ENCODE measurements at places on chromosomes 11 and 22.

- H3K36me3 ChIP-seq, result no peaks in the 10 kb centered on the region
- H3K27ac ChIP-seq, result no peak overlapping the region
- no peak overlapping the region for H3K4me3 ChIP-seq
Measured at GRCh38 chr11:126999366-126999765, 1.2 kb downstream of the KIRREL3 start.

- no peaks in the 10 kb centered on the region for H3K36me3 ChIP-seq
- DNase-seq, result no peak
- no peak overlapping the region for H3K4me3 ChIP-seq
- H3K27ac ChIP-seq, result no peak overlapping the region
Measured at GRCh38 chr11:114605370-114605769, 9.8 kb upstream of the NXPE4 start.

DNA sequence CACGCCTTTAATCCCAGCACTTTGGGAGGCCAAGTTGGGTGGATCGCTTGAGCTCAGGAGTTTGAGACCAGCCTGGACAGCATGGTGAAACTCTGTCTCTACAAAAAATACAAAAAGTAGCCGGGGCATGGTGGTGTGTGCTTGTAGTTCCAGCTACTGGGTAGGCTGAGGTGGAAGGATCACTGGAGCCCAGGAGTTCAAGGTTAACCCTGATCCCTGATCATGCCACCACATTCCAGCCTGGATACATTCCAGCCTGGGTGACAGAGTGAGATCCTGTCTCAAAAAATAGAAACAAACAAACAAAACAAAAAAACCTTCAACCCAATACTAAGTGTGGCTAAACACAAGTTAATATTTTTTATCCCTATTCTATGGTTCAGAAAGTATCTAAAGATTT, 66.4 kb upstream of the CLNS1A start:
- no peaks in the 10 kb centered on the region for H3K4me1 ChIP-seq
- no peaks in the 10 kb centered on the region for H3K27me3 ChIP-seq
- H3K27ac ChIP-seq, result no peak overlapping the region
- peaks cover 5% of the 10 kb centered on the region for H3K36me3 ChIP-seq

DNA sequence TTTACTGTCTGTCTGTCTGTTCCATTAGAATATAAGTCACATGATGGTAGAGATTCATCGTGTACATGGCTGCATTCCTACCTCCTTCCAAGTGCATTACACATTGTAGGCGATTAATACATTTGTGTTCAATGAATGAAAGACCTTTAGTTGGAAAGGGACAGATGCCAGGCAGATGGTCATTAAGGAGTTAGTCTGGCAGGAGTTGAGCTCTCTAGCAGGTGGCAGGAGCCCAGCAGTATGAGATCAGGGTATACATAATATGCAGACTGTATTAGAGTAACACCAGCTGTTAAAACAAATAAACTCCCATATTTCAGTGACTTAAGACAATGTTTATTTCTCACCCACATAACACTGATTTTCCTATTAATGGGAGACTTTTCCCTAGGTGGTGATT, 147.7 kb upstream of the LARGE1 start:
- no peak overlapping the region for H3K4me3 ChIP-seq
- no peak for DNase-seq
- no peaks in the 10 kb centered on the region for H3K36me3 ChIP-seq
- H3K4me1 ChIP-seq, result no peaks in the 10 kb centered on the region
- H3K27me3 ChIP-seq, result no peaks in the 10 kb centered on the region

DNA sequence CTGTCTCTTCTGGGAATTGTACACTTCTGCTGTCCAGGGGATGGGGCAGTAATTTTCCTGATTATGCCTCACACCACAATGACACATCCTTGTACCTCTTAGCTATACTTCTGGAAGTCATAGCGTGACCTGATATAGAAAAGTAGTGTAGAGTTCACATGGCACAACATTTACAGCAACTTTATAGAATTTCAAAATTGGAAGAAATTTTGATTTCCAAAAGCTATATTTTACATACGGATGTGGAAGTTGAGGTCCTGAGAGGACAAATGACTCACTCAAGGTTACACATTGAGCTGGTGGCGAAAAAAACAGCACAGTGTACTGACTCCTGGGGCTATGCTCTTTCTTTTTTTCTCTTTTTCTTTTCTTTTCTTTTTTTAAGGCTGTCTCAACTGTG, 6.3 kb upstream of the CYP2R1 start:
- no peaks in the 10 kb centered on the region for H3K36me3 ChIP-seq
- 0 out of 2 replicates have a peak, but pooled peaks cover 10% of the 10 kb centered on the region for H3K4me1 ChIP-seq
- H3K27ac ChIP-seq, result no peak overlapping the region
- no peak for DNase-seq
- H3K4me3 ChIP-seq, result no peak overlapping the region
- no peaks in the 10 kb centered on the region for H3K27me3 ChIP-seq

DNA sequence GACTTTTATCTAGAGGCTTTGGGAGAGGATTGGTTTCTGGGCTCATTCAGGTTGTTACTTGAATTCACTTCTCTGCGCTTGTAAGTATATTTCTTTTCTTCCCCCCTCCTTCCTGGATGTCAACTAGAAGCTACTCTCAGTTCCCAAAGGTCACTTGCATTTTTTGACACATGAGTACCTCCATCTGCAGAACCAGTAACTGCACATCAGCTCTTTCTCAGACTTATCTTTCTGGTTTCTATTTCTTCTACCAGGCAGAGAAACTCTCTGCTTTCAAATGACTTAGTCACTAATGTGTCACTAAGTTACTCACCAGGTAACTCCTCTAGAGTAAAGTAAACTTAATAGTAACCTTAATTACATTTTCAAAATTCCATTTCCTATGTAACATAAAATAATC, 773.0 kb upstream of the LUZP2 start:
- no peaks in the 10 kb centered on the region for H3K36me3 ChIP-seq
- peaks cover 8% of the 10 kb centered on the region for H3K4me1 ChIP-seq
- no peak overlapping the region for H3K27ac ChIP-seq
- no peak for DNase-seq
- no peak overlapping the region for H3K4me3 ChIP-seq
- no peaks in the 10 kb centered on the region for H3K27me3 ChIP-seq

- no peak overlapping the region for H3K4me3 ChIP-seq
- no peaks in the 10 kb centered on the region for H3K4me1 ChIP-seq
- no peaks in the 10 kb centered on the region for H3K27me3 ChIP-seq
- H3K36me3 ChIP-seq, result no peaks in the 10 kb centered on the region
Measured at GRCh38 chr11:70579316-70579955, 181.1 kb downstream of the CTTN start.
